Panc1 (cell line): ENCODE measurements at places on chromosomes 1 and 21. TPM values are rescaled to one million over a fixed set of nuclear protein-coding genes. Genes with fewer than 3 reads are reported as not detected.
A peak's percentile ranks its signal among the peaks of the same experiment; 100 is the strongest.

GRCh38 chr1:6157528-6158174, 22.5 kb downstream of the CHD5 start:
- peak; percentile 93 for DNase-seq

Gene WLS
- 29.6 TPM for total RNA-seq

Gene KCNE2
- total RNA-seq = not detected

DNA sequence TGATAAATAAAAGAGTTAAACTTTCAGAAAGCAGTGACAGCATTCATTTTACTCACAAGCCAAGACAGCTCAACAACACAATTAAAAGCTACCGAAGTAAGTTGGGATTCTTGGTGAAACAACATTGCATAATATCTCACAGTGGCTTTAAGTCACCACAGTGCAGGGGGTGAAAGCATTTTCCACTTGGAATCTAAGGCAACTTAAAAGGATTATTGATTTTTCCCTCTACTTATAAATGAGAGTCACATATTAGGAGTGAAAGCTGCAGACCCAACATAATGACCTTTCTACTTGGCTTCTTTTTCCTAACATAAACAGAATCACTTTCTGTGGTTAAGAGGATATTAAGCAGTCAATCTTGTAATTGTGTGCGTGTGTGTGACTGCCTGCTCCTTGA, 536.6 kb upstream of the CXADR start:
- no peak for DNase-seq

Gene ADGRB2
- total RNA-seq = 34.8 TPM

Gene MFAP2
- total RNA-seq = 12.9 TPM

GRCh38 chr21:27359141-27359540, 392.3 kb upstream of the ADAMTS5 start:
- DNase-seq = no peak

Gene C21orf91
- total RNA-seq = 13.3 TPM

Gene TNFSF18
- total RNA-seq = not detected

GRCh38 chr1:221839321-221839720, 97.4 kb upstream of the DUSP10 start:
- DNase-seq = no peak

Gene CR1L
- total RNA-seq = not detected

Gene PRAMEF20
- total RNA-seq = not detected

DNA sequence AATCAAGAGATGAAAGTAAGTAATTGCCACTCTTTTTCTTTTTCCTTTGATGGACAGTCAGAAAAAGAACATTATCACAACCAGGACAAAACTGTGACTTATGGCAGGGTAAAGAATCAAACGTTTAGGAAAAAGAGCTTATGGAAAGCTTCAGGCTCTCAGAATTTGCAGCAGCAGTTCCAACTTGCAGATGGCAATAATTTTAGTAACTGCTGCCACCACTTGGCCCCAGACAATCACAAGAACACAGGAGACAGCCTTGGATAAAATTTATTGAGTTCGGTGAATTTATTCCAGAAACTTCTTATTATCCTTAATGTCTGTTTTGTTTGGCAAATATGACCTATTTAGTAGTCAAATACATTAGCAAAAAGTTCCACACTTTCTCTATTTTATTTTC, 804.4 kb downstream of the BRINP3 start:
- DNase-seq = no peak

Gene CD160
- total RNA-seq = not detected

DNA sequence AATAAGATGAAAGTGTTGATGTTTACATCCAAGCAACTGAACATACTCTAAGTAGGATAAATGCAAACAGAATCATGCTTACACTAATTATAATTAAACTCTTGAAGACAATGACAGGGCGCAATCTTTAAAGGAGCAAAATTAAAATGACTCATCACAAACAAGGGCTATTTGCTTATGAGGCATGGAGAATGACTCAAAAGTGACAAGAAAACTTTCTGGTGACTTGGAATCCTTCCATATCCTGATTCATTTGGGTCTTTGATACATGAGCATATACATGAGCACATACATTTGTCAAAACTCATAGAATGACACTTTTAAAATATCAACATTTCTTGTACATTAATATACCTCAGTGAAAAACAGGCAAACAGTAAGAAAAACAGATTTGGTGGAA, 1632.3 kb downstream of the KCNT2 start:
- DNase-seq = peak; percentile 70

Gene CA6
- total RNA-seq = not detected

DNA sequence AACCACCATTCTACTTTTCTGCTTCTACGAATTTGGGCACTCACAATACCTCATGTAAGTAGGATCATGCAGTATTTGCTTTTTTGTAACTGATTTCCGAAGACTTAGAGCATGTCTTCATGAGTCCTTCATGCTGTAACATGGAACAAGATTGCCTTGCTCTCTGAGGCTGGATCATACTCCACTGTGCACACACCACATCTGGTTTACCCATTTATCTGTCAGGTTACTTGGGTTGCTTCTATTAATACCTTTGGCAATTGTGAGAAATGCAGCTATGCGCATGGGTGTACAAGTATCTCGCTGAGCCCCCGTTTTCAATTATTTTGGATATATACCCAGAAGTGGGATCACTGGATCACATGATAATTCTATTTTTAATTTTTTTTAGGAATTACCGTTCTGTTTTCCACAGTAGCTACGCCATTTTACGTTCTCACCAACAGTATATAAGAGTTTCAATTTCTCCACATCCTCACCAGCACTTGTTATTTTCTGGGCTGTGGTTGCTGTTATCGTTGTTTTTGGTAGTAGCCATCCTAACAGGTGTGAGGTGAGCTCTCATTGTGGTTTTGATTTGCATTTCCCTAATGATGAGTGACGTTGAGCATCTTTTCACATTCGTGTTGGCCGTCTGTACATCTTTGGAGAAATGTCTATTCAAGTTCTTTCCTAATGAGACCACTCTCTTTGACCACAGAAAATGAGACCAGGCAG, 10.7 kb upstream of the SLC2A5 start:
- DNase-seq = no peak

Gene C1orf116
- 0.08 TPM for total RNA-seq

DNA sequence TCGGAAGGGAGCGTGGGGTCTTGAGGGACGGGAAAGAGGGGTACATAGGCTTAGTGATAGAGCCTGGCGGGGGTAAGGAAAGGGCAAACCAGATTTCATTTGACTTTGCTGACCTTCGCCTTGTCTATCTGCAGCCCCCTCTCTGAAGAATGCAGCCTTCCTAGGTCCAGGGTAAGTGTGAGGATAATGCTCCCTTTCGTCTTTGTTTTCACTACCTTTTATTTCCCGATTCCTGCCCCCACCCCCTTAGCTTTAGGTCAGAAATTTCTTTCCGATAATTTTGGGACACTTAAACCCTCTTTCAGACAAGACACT, 396 bp downstream of the ATP5PB start:
- DNase-seq = no peak

Gene ZMYND12
- total RNA-seq = 0.57 TPM

DNA sequence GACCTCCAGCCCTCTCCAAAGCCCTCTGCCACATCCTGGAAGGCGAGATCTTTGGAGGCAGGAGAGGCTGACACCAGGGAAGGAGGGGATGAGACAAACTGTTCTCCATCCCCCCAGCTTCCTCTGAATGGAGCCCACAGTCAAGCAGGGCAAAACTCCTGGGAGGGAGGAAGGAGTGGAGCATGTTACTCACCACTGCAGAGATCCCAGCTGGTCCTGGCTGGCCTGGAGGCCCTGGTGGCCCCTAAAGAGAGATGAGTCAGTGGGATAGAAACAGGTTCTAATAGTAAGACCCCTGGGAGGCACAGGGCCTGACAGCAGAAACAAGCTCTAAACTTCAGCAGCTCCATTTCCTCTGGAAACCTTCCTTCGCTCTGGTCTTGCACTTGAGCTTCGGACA, 14.0 kb upstream of the PEF1 start:
- no peak for DNase-seq

Gene A3GALT2
- not detected for total RNA-seq

Gene NID1
- 89.3 TPM for total RNA-seq

DNA sequence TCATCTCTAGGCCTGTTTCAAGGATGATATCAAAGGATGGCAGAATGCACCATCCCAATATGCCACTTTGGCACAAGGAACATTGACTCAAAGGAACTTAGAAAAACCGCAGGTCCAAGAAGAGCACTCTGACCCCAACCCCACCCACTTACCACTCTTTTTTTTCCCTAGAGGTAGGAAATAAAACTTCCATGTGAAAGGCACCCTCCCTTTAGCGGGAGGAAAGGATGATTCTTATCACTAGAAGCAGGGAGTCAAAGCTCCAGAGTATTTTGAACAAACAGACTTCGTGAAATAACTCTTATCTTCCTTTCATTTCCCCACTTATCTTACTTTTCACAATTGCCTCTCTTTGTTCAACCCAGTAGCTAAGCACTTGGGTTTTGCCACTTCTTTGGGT, 22.2 kb downstream of the PSMG1 start:
- no peak for DNase-seq

Gene GBP3
- 2.5 TPM for total RNA-seq
